ENCODE measurements at places on chromosomes 6 and 20. TPM values are rescaled to one million over a fixed set of nuclear protein-coding genes. Genes with fewer than 3 reads are reported as not detected.

- no peak for DNase-seq
Measured at GRCh38 chr6:73768558-73768957, 72.6 kb downstream of the CD109 start.

DNA sequence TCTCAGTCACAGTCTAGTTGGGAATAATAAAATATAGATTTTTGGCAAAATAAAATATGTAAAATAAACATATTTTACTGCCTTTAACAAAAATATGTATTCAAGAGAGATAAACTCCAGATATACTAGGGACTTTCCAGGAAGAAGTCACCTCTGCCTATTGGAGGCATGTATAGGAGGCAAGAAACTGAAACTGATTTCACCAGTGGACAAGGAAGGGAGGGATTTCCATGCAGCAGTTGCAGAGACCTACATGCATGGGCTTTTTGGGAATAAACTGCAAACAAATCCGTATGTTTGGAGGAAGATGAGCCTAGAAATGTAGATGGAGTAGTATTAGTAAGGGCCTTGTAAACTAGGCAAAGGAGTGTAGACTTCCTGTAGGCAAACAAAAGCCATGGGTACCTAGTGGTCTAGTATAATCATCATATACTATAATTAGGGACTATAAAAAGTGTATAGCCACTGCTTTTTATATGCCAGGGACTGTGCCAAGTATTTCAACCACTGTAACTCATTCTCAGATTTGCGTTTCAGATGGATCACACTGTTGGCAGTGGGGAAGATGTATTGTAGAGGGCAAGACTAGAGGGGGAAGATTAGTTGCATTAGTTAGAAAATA is 38.9 kb downstream of the CD109 start:
- no peak for DNase-seq

GRCh38 chr6:135397172-135397952 is 100.2 kb downstream of the AHI1 start:
- no peak for DNase-seq

DNA sequence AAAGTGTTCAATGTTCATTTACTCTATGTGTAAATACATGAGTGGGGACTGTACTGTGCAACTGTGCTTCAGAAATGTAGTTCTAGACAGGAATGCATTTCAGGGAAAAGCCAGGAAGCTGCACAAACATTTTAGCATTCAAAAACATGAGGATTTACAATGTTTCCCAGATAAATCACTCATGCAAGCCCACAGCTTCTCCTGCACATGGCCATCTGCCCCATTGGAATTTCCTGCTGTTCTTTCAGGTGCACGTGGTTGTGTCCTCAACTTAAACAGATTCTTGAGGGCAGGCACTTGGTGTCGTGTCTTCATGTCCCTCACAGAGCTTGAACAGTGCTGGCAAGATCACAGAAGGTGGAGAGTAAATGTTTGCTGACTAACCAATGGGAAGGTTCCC is 101.5 kb downstream of the UNC5CL start:
- no peak for DNase-seq

GRCh38 chr6:83479389-83479788 is 32.9 kb upstream of the PRSS35 start:
- no peak for DNase-seq

- DNase-seq: no peak
Measured at GRCh38 chr6:136792095-136792409, 225 bp downstream of the MAP3K5 start.

- no peak for DNase-seq
Measured at GRCh38 chr20:37552415-37552814, 24.7 kb upstream of the BLCAP start.

DNA sequence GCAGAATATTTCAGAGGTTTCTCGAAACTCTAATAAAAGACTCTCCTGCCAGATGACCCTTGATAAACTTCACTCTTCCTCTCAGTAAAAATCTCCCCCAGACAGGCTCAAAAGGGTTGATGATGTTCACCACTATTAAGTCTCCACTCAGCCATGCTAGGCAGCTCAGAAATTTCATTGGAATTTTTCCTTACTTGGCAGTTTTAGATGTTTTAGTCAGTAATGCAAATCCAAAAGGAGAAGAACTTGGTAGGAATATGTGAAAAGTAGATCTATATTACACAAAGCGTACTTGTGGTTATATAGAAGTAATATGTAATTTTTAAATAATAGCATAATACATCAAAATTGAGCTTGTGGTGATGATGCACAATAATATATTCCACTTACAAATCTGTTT is 333.0 kb downstream of the PHF3 start:
- DNase-seq: no peak

- no peak for DNase-seq
Measured at GRCh38 chr6:148455674-148456558, 113.3 kb downstream of the SASH1 start.

DNA sequence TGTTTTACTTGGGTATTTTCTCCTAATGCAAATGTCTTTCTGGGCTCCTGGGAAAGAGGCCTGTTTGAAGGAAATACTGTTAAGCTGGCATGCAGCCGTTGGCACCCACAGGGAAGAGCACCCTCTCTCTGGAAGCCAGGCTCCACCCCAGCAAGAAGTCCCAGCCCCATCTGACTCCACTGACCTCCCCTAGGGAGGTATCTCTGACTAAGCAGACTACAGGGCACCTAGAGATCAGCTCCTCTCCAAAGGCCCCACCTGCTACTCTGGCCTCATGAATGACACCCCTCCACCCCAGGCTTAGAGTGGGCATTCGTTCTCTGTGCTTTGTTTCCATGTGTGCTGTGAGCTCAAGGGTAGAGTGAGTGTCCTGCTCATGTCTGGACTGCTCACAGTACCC is 6.4 kb upstream of the MDGA1 start:
- DNase-seq: no peak

DNA sequence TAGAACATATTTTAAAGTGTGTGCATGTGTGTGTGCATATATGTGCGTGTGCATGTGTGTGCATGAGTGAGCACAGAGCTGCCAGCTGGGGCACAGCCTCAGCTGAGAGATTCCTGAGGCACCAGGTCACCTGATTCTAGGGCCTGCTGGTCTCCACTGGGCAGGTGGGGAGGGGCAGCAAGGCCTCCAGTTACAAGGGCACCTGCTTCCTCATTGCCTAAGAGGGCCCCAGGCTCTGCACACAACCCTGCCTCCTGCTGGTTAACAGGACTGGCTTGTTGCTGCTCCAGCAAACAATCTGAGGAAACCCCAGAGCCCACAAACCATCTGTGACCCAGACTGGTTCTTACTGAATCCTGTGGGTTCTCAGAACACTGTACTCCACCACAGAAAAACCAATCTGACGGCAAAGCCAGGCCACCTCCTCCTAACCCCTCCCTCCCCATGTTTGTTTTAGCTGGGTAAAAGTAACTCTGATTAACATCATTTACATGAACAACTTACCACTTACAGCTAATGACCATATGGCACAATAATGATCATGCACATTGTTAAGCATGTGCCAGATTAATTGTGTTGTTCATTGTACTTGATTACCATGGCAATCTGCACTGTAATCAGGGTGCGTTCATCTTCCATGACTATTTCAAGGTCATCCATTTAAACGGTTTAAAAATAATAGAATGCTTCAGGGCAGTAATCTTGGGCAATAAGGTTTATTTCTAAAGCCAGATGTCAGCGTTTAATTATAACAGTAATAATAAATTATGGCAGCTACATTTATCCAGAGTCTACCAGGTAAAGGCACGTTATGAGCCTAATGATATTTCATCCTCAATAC is 23.1 kb upstream of the UBE2J1 start:
- DNase-seq: peak; percentile 56

GRCh38 chr6:68704485-68704884 is 69.4 kb downstream of the ADGRB3 start:
- DNase-seq: no peak

DNA sequence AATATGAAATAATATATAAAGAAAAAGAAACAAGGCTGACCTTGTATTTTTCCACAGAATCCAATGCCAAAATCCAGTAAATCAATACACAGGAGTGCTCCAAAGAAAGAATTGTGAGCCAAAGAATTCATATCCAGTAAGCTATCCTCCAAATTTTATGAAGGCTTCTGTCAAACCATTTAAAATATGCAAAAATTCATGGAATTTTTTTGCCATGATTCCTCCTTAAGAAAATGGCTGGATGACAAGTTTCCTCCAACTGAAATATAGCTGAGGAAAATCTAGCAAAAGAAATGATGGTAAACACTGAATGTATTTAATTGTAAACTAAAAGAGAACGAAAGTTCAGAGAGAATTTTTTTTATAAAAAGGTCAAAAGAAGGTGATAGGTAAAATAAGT is 290.3 kb downstream of the UBE3D start:
- no peak for DNase-seq

DNA sequence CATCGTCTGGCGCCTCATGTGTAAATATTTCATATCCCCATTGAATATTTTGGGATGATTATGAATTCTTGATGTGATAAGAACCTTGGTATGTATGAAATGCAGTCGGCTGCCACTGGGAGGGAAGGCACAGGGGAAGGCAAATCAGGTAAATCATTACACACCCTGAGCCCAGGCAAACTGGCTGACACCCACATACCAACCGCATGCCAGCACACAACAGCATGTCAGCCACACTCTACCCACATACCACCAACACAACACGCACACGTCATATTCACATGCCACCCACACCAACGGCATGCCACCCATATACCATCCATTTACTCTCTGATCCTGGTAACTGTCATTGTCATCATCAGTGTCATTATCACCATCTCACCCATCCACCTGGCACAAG is 28.3 kb upstream of the MDGA1 start:
- DNase-seq: no peak

GRCh38 chr6:44002593-44003344 is 124.5 kb downstream of the MRPL14 start:
- no peak for DNase-seq

GRCh38 chr6:43091436-43091991 is 15.4 kb downstream of the PTK7 start:
- DNase-seq: no peak

The APOBEC2 gene
- 0.66 TPM for polyA plus RNA-seq

The FAM217A gene
- polyA plus RNA-seq: 1.3 TPM

The C4B gene
- polyA plus RNA-seq: 24.8 TPM

The DUSP15 gene
- polyA plus RNA-seq: 16.6 TPM

The CST5 gene
- polyA plus RNA-seq: 0.70 TPM

The MCCD1 gene
- 24.2 TPM for polyA plus RNA-seq

The ARHGAP40 gene
- 0.46 TPM for polyA plus RNA-seq

The CALHM4 gene
- polyA plus RNA-seq: 0.58 TPM

The SLC22A1 gene
- not detected for polyA plus RNA-seq

The KIF6 gene
- polyA plus RNA-seq: 4.3 TPM
